ENCODE measurements at places on chromosomes 2 and 18.

GRCh38 chr2:36566887-36567286, 31.1 kb downstream of the FEZ2 start:
- DNase-seq, result no peak

DNA sequence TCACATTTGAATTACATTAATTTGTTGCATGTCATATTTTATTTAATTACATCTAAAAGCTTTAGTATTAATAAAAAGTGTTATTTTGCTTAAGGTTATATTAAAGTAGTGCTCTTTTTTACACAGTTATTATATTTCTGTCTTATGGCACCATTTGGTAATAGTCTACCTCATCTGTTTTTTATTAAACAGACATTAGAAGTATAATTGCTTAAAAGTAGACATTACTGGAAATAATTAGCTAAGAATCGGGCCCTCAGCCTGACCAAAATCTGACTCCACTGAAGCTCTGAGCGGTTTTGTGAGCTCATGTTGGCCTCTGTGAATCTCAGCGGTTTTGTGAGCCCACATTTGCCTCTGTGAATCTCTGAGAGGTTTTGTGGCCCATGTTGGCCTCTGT, 102.5 kb upstream of the SNTG2 start:
- no peak for DNase-seq

GRCh38 chr2:38433607-38433975, 56.5 kb upstream of the ATL2 start:
- DNase-seq, result no peak

GRCh38 chr2:232076736-232077135, 115.2 kb downstream of the DIS3L2 start:
- DNase-seq, result no peak

- no peak for DNase-seq
Observed at GRCh38 chr18:72128649-72129048, 415.5 kb downstream of the CBLN2 start.

DNA sequence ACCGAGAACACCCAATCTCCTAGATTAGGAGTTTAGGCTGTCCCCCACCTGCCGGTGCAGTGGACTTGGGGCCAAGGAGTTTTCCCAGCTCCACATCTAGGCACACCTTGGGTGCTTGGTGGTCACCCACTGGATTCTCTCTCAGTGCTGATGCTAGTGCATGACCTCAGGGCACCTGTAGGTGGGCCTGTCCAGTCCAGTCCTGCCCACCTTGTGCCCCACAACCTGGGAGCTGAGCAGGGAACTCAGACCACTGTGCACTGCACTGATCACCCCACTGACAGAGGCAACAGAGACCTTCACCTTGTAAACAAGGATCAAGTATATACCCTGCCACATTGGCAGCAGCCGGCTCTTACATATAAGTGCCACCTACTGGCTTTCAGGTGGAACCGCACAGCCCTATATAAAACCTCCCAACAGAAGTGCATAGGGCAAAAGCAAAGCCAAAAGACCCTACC, 12.7 kb upstream of the CDH19 start:
- DNase-seq, result peak; percentile 7

- DNase-seq, result no peak
Observed at GRCh38 chr2:196725218-196725617, 74.3 kb downstream of the GTF3C3 start.

DNA sequence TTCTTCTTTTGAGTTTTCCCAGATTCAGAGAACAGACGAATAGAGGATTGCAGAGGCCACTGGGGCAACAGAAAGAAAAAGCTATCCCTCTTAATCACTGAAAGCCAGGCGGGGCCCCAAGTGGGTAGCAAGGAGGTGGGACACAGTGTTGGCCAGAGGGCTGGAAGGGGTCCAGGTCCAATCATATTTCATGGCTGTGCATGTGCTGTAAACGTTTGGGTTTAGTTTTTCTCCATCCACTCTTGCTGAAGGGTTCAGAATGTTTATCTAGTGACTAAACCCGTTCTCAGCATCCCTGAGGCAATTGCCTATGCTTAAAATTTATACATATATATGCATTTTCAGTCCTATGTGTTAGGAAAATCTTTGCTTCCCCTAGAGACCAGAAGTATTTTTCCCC, 99.4 kb upstream of the EPHA4 start:
- no peak for DNase-seq

DNA sequence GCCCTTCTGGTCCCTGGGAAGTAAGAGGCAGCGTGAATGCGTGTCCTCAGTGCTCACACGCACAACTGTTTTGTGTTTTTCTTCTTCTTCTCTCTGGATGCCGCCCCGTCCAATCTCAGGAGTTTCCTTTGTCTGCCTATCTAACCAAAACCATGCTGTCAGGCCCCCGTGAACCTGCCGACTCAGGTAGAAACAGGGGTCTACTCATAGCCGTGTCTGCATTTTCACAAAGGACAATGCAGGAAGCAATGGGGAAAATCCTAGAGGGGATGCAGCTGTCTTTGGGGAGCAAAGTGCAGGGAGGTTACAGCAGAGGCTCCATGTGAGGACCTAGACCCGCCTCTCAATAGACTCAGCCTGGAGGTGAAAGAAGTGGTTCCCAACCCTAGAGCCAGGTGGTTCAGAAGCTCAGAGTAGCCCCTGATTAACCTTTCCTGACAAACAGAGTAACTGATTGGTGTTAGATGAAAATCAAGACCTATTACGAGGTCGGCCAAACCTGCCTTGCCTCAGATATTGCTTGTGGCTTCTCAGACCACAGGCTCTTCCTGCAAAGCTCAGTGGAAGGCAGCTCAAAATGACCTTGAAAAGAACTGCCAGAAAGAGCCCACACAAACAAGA, 49.3 kb downstream of the CD226 start:
- DNase-seq, result no peak

GRCh38 chr18:607930-608329, 11.1 kb downstream of the CLUL1 start:
- DNase-seq, result no peak

GRCh38 chr2:144690771-144691170, 170.9 kb upstream of the ZEB2 start:
- no peak for DNase-seq

DNA sequence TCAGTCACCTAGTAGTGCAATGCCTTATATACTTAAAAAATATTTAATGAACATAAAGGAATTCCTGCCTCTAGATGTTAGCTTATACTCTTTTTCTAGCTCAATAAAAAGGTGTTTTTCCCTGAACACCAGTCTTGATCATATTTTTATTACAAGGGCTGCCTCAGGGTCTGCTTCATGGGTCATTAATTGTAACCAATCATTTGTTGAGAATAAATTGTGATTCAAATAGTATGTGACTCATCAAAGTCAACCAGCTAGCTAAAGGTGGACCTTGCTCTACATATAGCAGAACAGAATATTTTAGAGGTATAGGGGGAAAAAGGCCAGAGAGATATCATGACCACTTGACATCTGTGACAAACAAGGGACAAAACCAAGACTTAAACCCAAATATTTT, 114.0 kb downstream of the PIK3C3 start:
- DNase-seq, result no peak

DNA sequence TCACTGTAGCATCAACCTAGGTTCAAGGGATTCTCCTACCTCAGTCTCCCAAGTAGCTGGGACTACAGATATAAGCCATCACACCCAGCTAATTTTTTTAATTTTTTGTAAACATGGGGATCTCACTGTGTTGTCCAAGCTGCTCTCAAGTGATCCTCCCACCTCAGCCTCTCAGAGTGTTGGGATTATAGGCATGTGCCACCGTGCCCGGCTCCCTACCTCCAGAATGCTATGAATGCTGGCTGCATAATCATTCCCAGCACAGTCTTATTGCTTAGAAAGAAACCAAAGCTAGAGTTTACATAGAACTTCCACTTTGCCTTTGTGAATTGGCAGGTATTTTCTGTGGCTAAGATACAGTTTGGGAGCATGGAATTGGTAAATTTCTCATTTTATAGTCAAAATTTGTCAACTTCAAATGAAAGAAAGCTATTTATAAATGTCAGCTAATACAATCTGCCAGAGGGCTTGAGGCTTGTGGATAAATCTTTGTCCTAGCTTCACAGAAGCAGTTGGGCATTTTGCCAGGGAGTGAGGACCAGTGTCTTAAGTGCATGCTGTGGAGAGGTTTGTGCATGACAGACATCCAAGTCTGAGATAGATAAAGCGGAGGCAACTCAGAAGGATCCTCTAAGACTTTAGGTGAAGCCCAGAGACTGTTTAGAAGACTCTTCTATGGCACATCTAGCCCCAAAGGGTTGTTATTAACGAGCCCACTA, 175.4 kb downstream of the ANTXR1 start:
- no peak for DNase-seq

DNA sequence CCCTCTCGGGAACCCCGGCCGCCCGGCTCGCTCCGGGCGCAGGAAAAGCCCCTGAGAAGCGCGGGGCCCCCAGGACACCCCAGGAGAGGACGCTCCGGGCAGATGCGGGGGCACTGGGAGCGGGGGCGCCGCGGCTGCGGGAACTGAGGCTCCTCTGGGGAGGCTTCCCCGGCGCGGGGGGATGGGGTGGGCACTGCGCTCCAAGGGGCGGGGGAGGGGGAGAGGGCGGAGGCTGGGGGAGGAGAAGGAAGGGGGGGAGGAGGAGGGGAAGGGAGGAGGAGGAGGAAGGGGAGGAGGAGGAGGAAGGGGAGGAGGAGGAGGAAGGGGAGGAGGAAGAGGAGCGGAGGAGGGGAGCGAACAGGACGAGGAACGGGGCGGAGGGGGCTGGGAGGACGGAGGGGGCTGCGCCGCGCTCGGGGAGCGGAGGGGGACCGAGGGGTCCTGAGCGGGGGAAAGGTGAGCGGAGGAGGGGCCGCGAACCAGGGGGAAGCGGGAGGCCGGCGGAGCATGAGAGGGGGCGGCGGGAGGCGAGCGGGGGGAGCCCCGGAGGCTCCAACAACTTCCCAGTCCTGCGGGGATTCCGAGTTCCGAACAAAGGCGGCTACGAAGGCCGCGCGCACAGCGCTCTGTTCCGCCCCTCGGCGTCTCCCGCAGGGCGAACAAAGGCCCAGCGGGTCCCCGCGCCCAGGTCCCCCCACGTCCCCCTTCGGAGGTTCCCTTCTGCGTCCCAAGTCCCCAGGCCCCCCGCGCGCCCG, 742 bp downstream of the PXDN start:
- DNase-seq, result no peak

DNA sequence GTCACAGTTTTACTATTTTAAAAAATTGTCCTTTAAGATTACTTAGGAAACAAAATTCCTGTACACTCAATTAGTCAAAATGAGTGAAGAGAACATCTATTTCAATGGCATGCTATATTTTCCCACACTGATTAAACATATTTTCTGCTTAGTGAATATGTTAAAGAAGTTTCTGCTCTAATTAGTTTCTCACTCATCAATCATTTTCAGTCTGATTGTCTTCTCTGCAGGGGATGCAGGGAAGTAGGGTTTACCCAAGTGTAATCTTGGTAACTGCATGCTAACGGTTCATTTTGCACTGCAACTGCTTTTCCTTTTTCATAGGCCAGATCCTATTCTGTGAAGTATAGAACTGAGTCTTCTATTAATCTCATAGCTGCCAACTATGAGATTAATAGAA, 78.5 kb downstream of the ARL6IP6 start:
- no peak for DNase-seq

DNA sequence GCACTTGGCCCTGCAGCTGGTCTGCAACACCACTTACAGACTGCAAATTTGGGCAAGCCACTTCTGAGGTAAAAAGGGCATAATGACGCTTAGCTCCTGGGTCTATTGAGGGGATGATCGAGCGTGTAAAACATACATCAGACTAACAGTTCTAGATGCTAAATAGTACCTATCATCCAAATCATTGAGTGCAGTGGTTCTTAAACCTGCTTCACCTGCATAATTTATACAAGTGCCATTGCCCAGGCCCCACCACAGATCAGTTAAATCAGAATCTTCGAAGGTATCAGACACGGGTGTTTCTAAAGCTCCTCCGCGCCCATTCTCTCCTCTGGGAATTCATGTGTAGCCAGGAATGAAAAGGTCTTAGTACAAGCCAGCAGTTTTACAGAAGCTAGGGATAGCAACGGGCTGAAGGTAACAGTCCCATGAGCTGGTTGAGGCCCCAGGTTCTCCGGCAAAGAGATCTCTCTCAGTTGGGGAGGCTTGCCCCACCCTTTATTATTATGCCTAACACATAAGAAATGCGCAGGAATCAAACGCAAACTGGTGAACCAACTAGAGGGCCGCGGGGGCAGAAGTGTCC, 737 bp upstream of the RNF181 start:
- DNase-seq, result no peak

- no peak for DNase-seq
Observed at GRCh38 chr2:105977212-105977611, 216.9 kb downstream of the UXS1 start.

GRCh38 chr2:38590053-38590452, 12.7 kb downstream of the HNRNPLL start:
- no peak for DNase-seq

DNA sequence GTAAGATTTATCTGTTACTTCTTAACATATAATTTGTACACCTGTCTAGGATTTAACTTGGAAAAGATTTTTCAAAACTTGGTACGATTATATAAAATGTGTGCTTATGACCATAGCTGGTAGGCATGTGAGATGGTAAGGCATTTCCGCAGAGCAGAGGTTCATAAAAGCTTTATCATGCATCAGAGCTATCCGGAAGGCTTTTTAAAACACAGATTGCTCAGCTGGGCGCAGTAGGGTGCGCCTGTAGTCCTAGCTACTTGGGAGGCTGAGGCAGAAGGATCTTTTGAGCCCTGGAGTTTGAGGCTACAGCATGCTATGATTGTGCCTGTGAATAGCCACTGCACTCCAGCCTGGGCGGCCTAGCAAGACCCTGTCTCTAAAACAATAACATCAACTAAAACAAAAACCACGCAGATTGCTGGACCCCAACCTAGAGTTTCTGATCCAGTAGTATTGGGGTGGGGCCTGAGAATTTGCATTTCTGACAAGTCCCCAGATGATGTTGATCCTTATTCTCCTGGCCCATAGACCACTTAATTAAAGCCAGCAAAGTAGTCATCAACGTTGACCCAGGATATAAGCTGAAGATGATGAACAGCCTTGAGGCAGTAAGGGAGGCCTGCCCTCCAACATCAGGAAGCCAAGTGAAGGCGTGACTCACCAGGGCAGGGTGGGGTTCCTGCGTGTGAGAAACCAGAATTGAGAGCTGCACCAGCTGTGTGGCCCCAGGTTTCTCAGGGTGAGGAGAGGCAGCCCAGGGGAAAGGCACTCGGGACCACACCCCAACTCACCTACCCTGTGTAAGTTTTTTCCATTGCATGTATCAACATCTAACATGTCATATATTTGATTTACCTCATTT, 21.6 kb upstream of the SLC20A1 start:
- DNase-seq, result no peak

DNA sequence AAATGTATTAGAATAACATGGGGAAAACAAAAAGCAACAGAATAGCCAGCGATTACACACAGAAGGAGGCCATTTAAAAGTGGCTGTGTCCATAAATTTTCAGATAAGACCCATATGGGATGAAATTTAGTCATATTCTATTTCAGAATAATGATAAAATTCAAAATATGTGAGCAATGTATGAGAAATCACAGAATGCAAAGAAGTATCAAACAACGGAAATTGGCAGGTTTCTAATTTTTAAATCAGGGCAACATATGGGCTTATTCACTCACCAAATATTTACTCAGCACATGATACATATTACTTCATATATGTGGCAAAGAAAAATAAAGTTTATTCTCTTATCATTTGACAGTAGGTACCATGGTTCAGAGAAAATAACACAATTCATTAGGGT, 208.5 kb downstream of the GRB14 start:
- DNase-seq, result no peak

All from NCI-H748 treated with DMSO at 0.1 percent for 48 hours (cell line).